ENCODE measurements at places on chromosomes 11 and 22.
A peak's percentile ranks its signal among the peaks of the same experiment; 100 is the strongest.

GRCh38 chr11:93908689-93909088 is 58.3 kb upstream of the VSTM5 start:
- DNase-seq, result no peak

GRCh38 chr22:44582016-44582415 is 84.0 kb upstream of the RTL6 start:
- DNase-seq, result peak; percentile 42

GRCh38 chr11:577611-577894 is 1.3 kb downstream of the PHRF1 start:
- no peak for DNase-seq

DNA sequence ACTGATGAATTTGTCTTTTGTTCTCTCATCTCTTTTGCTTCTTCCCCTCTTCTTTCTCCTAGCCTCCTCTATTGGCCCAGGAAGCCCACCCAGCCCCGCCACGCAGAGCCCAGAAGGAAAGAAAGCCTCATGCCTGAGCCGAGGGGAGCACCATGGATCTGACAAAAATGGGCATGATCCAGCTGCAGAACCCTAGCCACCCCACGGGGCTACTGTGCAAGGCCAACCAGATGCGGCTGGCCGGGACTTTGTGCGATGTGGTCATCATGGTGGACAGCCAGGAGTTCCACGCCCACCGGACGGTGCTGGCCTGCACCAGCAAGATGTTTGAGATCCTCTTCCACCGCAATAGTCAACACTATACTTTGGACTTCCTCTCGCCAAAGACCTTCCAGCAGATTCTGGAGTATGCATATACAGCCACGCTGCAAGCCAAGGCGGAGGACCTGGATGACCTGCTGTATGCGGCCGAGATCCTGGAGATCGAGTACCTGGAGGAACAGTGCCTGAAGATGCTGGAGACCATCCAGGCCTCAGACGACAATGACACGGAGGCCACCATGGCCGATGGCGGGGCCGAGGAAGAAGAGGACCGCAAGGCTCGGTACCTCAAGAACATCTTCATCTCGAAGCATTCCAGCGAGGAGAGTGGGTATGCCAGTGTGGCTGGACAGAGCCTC is 3.8 kb downstream of the ZBTB16 start:
- DNase-seq, result no peak

DNA sequence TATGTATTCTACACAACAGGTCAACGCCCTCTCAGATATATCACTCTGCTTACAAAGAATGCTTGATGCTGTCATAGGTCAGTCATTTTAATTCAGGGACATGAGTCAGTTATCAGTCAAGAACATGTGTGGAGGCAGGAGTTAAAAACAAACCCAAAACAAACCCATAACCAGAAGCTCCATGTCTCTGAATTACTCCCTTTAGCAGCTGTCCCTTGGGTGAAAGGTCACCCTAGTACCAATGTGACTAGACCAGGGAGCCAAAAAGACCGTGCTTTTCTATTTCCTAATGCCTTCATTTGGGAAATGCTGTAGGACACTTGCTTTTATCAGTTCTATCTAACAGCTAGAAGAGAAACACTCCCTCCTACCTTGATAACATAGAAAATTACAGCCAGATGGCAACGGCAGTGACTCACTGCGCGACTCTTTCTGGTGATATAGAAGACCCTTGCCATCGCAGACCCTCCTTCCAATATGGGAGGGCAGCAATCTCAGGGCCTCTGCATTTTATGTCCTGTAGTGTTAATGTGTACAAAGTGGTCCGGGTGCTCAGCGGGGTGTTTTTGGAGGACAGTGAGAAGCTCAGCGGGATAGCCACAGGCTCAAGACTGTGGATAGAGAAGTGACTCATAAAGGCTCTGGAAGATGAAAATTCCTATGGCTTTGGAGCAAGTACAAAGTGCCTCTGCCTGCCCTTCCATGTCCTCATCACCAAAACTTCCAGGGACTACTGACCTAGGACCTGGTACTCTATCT is 24.8 kb downstream of the APOL5 start:
- no peak for DNase-seq

DNA sequence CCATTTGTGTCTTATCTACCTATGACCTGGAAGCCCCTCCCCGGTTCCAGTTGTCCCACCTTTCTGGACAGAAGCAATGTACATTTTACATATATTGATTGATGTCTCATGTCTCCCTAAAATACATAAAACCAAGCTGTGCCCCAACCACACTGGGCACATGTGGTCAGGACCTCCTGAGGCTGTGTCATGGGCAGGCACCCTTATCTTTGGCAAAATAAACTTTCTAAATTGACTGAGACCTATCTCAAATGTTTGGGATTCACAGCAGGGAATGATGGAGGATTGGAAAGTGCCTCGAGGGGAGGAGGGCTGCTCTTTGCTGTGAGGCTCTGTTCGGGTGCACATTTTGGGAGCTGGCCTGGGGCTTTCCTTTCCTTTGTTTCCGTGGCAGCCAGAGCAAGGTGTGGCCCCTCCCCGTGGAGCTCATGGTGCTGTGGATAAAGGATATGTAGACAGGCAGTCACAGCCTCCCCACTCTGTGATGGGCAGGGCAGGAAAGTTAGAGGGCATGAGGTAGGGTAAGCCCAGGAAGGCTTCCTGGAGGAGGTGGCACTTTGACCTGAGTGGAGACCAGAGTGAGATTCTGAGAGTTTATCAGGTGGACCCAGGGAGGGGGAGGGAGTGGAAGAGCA is 615.6 kb downstream of the TBC1D22A start:
- peak; percentile 19 for DNase-seq

DNA sequence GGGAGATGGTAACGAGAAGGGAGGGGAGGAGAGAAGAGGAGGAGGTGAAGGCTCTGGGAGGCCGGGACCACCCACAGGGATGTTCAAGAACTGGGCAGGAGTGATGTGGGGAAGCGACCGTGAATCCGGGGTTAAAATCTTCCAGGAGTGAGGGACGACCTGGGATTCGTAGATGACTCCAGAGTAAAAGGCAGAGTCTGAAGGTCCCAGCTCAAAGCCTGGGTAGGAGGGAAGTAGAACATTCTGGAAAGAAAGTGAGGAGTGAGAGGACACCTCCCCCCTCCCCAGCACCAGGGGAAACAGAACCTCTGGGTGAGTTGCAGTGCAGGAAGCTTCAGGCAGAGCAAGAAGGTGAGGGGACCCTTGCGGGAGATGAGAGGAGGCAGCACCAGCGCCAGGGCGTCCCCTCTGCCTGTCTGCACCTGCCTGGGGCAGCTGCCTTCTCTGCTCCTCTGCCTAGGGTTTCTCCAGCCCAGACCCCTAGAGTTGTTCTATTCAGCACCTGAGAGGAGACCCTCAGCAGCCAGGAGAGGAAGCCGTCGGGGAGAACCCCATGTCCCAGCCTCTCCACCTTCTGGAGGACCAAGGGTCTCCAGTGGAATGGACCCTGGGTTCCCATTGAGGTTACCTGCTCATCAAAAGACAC is 49.7 kb downstream of the LINC01488 start:
- DNase-seq, result peak; percentile 49

DNA sequence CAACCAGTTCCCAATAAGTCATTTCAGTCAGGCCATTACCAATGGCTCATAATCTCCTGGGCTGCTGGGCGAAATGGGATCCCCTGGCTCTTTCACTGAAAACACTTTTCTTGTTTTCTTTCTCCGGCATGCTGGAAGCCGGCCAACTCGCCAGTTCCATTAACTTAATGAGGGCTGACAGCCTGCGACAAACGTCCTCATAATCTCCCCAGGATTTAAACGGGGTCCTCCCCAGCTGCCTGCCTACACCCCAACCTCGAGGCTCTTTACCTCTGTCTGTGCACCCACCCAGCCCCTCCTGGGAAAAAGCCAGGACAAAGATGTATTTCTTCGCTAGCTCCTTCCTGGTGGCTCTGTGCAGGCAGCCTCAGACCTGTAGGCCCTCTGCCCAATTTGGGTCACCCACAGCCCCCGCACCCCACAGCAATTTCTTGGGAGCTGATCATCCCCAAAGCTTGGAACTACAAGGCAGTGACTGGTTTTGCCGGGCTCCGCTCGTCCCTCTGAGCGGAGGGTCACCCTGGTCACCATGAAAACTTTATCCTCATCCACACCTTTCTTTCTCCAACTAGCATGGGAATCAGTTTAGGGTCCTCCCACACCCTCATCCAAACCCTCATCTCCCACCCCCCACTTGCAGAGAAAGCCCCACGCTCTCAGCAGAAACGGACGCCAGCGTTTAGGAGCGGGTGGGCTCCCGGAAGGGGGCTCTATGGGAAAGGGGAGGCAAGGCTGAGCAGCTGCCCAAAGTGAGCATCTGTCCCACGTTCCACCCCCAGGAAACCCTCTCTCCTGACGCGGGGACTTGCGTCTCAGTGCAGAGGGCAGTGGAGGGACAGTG is 51.1 kb upstream of the KCNQ1OT1 start:
- DNase-seq, result peak; percentile 72

DNA sequence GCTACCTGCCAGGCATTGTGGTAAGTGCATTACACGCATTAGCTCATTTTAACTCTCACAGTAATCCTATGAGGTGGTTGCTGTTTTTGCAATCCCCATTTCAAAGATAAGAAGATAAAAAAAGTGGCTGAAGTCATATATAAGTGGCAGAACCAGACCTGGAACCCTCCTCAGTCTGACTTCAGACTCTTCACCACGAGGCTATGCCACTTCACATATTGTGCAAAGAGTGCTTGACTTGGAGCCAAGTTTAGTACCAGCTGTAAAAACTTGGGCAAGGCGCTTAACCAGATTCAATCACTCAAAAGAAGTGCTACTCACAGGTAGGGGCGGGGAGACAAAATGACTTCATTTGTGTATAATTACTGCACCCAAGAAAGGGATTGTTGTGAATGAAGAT is 15.3 kb downstream of the BPIFC start:
- DNase-seq, result no peak

- DNase-seq, result no peak
Measured at GRCh38 chr11:126592496-126593410, 237.3 kb downstream of the ST3GAL4 start.

Data from sciatic nerve (tissue), 2 donors.